ENCODE measurements at places on chromosomes 3 and 15.

- no peak for DNase-seq
These were observed 22.6 kb downstream of the DNASE1L3 start for GRCh38 chr3:58188173-58188564.

DNA sequence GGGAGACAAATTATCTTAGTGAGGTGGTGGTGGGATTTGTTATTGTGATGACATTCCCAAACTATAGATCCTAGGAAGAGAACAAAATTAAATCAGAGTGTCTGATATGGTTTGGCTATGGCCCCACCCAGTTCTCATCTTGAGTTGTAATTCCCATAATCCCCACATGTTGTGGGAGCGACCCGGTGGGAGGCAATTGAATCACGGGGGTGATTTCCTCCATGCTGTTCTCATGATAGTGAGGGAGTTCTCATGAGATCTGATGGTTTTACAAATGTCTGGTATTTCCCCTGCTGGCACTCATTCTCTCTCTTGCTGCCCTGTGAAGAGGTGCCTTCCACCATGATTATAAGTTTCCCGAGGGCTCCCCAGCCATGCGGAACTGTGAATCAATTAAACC, 62.0 kb downstream of the RPL22L1 start:
- no peak for DNase-seq

DNA sequence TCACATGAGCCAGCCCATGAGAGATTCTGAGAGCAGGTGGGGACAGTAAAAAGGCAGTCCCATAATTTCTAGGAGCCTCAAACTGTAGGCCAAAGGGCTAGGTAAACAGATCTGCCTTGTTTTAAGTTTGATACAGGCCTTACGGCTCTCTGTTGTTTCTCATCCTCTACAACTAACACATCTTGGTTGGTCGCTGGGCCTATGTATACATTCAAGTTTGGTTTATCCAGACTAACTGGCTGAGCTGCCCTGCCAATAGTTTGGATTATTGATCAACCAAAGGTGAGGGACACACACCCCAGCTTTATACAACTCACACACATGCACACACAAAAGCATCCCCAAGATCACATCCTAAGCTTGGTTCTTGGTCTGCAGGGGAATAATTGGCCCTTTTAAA, 3.0 kb downstream of the SIAH2 start:
- no peak for DNase-seq

DNA sequence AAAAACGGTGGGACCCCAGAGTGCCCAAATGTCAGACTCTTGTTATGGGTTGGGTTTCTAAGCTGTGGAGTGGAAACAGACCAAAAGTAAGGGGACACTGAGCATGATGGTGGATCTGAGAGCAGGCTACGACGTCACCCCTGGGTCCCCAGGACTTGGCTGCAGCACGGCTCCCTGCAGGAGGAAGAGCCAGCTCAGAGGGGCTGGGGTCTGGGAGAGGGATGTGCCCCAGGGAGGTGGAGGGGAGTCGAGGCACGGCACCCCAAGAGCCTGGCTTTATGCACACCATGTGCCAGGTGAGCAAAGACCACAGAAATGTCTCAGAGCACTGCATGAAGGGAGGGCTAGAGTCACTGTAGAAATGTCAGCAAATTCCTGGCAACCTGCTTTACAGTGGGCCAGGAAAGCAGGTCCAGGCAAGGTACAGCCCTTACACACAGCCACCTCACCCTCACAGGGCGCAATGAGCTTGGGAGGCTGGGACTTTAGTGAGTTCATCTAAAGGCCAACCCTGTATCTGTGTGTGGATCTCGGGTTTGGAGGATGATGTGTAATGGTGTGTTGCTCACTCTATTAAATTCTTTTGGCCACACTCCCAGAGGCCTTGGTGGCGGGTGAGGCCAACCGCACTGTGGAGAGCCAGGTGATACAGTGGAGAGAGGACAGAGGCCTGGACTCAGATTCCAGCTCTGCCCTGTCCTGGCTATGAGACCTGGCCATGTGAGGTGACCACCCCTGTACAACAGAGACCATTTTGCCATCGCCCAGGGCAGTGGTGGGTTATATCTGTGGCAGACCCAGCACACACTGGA, 14.1 kb downstream of the CTSH start:
- no peak for DNase-seq

- DNase-seq = no peak
These were observed 66.5 kb upstream of the SH3GL3 start for GRCh38 chr15:83380682-83381081.

DNA sequence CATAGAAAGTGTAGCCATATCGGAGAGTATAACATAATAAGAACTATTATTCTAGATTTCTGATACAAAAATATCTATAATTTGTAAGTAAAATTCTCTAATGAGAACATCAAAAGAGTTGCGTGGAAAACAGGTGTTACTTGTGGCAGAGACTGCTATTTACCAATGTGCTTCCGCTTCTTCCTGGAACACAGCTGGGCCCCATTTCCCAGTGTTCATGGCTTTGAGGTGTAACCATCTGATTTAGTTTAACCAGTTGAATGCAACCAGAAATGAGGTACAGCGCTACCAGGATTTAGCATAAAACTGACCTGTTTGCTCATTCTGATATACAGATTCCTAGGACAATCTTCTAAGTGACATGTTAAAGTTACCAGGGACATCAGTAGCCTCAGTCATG, 1055.2 kb downstream of the IGSF11 start:
- DNase-seq = no peak

DNA sequence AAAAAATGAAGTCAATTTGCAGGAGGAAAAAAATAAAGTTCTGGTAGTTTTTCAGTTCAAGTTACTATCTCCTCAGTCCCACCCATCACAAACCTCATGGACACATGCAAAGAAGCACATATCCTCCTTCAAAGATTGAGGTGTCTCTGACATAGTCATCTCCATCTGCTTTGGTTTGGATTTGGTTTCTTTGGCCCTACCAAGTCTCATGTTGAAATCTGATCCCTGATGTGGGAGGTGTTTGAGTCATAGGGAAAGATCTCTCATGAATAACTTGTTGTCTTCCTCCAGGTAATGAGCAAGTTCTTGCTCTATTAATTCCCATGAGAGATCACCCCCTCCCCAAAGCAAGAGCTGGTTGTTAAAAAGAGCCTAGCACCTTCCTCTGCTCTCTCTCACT, 446.8 kb downstream of the IGSF11 start:
- DNase-seq = no peak

GRCh38 chr15:59699810-59700431, 10.8 kb upstream of the BNIP2 start:
- no peak for DNase-seq

- no peak for DNase-seq
These were observed 168.1 kb upstream of the SATB1 start for GRCh38 chr3:18593231-18593630.

- no peak for DNase-seq
These were observed 18.0 kb upstream of the PPM1L start for GRCh38 chr3:160738048-160738447.

GRCh38 chr15:64044300-64045100, 1.8 kb downstream of the DAPK2 start:
- no peak for DNase-seq

- DNase-seq = no peak
These were observed 12.1 kb downstream of the CHRNA7 start for GRCh38 chr15:32042269-32042972.

GRCh38 chr3:167406876-167407492, 26.9 kb upstream of the ZBBX start:
- DNase-seq = no peak

DNA sequence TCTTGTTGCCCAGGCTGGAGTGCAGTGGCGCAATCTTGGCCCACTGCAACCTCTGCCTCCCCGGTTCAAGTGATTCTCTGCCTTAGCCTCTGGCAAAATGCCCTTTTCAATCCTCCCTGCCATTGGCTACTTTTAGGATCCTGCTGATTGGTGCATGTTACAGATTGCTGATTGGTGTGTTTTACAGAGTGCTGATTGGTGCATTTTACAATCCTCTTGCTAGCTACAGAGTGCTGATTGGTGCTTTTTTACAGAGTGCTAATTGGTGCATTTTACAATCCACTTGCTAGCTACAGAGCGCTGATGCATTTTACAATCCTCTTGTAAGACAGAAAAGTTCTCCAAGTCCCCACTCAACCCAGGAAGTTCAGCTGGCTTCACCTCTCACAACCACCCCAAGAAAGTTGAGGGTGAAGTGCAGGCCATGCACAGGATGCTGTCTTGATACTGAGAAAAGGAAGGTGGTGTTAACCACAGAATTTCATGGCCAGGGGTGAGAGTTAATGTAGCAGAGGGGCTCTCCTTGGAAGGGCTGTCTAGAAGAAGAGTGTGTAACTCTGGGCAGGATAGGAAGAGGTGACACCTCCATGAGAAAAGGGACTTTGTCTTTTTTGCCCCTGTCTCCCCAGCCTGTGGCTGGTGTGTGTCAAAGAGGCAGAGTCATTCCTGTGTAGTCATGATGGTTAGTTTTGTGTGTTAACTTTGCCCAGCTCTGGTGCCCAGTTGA, 145.9 kb downstream of the APBA2 start:
- no peak for DNase-seq

DNA sequence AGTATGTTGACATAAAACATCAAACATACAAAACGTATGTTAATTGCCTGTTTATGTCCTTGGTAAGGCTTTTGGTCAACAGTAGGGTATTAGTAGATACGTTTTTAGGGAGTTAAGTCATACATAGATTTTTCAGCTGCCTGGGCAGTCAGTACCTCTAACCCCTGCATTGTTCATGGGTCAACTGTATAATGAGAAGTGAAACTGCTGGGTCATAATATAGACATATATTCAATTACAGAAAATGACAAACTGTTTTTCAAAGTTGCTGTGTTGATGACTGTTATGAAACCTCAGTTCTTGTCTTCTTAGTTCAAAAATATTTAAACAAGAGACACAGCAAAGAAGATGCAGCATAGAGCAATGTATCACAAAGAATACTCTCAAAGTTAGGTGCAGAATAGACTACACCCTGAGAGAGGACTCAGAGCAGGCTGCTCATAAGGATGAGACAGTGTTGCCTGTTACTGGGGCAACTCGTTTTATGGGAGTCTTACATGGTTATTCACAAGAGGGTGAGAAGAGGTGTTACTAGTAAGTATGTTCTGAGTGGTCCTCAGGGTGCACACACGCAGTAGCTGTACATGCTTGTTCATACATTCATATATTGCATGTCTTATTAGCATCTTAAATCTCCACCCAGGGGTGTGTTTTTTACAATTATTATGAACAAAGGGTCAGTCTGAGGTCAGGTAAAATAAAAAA, 53.1 kb upstream of the ADAMTS17 start:
- no peak for DNase-seq

- no peak for DNase-seq
These were observed 41.1 kb downstream of the TNFAIP8L3 start for GRCh38 chr15:51053571-51053970.

GRCh38 chr15:35674873-35675781, 129.2 kb upstream of the DPH6 start:
- DNase-seq = no peak

DNA sequence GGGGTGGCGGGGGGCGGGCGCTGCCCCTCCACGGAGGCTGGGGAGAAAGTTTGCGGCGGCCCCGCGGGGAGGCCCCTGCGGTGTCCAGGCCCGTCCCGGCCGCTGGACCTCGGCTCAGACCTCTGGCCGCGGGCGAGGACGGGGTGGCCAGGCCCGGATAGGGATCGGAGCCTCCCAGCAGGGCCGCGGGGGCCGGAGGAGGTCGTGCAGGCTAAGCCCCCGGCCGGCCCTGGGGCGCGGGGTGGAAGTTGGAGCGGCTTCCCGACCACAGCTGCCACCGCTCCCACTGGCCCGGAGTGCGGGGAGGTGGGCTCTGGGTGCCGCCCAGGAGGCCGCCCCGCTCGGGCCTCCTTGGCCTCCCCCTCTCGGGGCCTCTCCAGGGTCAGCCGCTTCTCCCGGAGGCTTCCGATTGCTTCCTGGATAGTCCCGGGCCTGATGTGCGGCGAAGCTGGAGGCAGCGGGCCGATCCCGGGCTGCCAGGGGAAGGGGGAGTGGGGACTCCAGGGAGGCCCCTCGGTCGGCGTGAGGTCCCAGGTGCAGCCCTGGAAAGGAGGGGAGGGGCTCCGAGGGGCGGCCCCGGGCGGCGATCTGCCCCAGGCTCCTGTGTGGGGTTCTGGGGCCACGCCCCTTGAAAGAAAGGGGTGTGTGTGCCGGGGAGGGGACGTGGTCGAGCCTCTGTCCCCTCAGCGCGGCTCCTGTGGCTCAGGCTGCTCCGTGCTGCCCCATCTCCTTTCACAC, 907 bp downstream of the PLXNA1 start:
- peak; percentile 29 for DNase-seq

- no peak for DNase-seq
These were observed 75.6 kb upstream of the SYNPR start for GRCh38 chr3:63202529-63202928.

- DNase-seq = no peak
These were observed 52.4 kb upstream of the BLM start for GRCh38 chr15:90664650-90665287.

- no peak for DNase-seq
These were observed 17.5 kb downstream of the NUSAP1 start for GRCh38 chr15:41350057-41350717.

- no peak for DNase-seq
These were observed 43.4 kb downstream of the FBXO22 start for GRCh38 chr15:75947092-75947491.

GRCh38 chr3:62134061-62134496, 239.3 kb downstream of the FEZF2 start:
- no peak for DNase-seq

GRCh38 chr3:76958274-76958673, 81.6 kb upstream of the ROBO2 start:
- no peak for DNase-seq

- no peak for DNase-seq
These were observed 95.9 kb downstream of the ADAMTS17 start for GRCh38 chr15:100245855-100246254.

DNA sequence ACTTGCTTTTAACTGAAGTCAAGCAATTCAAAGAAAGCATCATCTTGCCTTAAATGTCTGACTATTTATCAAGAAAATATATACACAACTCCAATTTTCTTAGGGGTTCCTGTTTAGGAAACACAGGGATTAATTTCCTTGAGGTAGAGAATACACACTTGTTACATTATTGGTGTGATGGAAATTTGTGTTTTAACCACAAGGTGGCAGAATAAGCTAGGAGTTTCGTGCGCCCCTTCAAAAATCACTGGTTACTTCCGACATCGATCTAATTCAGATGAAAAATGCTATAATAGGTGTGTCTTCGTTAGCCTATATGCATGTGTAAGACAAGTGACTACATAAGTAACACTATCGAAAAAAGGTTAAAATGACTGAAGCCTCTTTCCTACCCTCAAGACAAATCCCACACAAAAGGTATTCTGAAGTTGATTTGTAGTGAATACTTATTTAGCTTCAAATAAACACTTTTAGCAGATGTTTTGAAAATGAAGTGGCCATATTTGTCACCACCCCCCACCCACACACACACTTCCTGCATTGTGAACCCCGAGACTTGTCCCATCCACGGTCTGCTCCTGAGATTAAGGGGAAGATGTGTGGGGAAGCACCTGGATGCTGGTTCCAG, 246.5 kb downstream of the ROBO1 start:
- no peak for DNase-seq
